ENCODE measurements at places on chromosomes 11 and 22. TPM values are rescaled to one million over a fixed set of nuclear protein-coding genes. Genes with fewer than 3 reads are reported as not detected.

DNA sequence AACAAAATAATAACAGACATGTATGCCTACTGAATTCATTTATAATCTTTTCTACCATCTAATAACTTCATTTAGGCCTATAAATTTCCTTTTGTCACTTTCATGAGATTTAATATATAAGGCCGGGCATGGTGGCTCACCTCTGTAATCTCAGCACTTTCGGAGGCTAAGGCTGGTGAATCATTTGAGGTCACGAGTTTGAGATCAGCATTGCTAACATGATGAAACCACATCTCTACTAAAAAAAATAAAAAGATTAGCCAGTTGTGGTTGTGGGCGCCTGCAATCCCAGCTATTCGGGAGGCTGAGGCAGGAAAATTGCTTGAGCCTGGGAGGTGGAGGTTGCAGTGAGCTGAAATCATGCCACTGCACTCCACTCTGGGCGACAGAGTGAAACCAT, 14.2 kb upstream of the NTM start:
- DNase-seq: no peak

The OR5T3 gene
- total RNA-seq: not detected

DNA sequence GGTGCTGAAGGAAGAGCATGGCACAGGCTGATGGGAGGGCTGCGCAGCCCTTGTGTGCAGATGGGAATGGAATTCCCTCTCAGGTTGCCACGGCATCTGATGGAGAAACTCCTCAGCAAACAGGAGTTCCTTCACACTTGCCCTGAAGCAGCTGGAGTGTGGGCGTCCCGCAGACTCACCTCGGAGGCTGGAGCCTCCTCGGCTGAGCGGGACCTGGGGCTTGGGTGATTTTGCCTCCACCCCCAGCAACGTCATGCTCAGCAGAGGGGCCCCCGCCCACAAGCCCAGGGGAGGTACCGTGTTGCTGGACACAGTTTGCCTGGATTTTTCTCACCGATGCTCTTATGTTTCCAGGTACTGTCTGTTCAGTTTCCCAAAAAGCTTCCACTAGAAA, 63.4 kb downstream of the MYO7A start:
- DNase-seq: no peak

- no peak for DNase-seq
These were observed 7.9 kb downstream of the TOMM22 start for GRCh38 chr22:38689651-38690050.

DNA sequence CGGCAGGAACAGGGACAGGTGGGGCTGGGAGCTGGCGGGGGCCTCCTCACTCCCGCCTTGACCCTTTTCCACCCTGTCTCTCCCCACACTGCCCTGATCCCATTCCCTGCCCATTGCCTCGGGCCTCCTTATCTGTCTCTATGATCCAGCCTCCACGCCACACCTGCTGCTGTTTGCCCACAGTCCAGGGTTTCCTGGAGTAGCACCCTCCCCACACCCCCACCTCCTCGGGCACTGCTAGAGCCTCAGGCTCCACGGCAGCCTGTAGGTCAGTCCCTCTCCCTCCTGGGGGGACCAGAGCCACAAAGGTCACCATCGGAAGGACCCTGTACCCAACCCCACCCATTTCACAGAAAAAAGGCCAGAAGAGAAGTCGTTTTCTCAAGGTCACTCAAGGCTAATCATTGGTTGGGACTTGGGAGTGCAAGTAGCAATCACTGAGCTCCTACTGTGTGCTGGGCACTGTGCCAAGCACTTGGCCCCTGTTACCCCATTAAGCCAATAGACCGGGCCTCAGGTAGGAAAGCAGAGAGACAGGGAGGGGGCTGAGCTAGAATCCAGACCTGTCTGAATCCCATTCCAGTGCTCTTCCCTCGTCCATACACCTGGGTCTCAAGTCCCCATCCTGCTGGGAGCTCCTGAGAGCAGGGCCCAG, 71.8 kb downstream of the PDE2A start:
- DNase-seq: no peak

The IRAG1 gene
- total RNA-seq: not detected
